OCI-M1 (cell line): ENCODE measurements at places on chromosomes 3 and 15.

- no peak for DNase-seq
Observed at GRCh38 chr3:152459118-152459515, 190.4 kb downstream of the MBNL1 start.

GRCh38 chr3:152266221-152266995 lies 2.3 kb upstream of the MBNL1 start:
- DNase-seq = peak; percentile 39

GRCh38 chr15:82807920-82808633 lies 1.4 kb upstream of the WHAMM start:
- DNase-seq = no peak

DNA sequence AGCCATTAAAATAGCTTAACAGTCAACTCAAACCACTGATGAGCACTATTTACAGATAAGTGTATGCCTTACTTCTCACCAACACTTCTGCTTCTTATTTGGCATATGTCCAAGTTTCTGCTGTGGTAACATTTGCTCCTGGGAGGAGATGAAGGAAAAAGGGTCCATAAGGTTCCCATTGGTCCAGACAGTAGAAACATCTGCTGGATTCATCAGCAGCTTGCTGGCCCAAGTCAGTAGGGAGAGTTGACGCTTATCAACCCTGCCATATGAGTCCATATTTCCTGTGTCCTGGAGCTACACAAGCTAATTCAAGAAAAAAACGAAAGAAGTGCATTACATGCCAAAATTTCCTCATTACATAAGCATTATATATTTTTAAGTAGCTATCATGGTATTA lies 824.5 kb downstream of the CADM2 start:
- peak; percentile 83 for DNase-seq

DNA sequence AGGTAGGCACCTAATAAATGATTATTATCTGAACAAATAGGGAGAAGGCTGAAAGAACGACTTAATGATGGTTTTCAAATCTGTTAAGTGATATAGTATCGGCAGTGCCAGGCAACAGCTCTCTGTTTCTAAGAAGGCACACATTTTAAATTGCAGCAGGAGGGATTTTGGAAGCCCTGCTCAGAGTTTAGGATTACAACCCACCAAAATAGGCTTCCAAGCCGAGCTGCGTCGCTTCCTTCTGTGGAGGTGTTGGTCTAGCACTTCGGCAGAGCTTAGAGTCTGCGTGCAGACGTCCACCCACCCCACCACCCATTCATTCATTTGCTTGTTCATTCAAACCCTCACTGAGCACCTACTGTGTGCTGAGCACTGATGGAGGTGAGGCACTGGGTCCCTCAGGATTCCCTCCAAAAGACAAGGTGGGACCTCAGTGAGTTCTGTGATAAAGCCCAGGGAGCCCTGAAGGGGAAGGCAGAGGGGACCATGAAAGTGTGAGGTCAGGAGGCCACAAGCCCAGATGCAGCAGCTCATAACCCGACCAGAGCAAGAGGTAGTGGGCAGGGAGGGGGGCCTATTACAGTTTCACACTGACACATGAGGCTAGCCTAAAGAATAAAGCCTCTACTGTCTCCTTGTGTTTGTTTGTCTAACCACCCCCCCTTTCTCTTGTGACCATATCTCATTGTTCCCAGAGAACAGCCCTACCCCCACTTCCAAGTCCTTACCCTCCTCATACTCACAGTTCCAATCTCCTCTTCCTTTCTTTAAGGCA lies 8.9 kb downstream of the ADCY5 start:
- no peak for DNase-seq

DNA sequence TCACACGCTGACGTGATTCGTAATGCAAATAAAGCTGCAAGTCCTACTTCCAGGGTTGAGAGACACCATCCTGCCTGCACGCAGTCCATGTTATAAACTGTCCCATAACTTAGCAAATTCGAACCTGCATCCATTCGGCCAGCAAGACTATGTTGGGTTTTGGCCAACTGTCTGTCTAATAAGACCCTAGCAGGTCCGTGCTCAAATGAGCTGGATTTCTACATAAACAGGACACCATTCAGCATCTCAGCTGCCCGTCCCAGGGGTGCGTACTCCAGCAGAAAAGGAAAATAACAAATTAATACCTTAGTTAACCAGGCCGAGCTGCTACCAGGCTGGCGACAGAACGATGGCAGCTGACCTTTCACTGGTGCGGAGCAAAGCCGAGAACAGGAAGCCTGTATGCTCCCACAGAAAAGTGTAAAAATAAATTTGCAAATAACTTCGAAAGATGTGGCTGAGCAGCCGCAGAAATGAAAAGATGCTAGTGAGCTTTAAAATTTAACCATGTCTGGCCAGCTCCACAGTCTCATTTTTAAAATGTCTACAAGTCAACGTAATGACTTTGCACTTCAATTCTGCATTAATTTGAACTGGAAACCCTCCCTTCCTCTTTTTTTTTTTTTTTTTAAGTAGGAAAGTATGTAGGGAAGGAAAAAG lies 97.1 kb upstream of the SNRPA1 start:
- no peak for DNase-seq
